Bone marrow (tissue), 2 donors: ENCODE measurements at places on chromosomes 7 and 10.

DNA sequence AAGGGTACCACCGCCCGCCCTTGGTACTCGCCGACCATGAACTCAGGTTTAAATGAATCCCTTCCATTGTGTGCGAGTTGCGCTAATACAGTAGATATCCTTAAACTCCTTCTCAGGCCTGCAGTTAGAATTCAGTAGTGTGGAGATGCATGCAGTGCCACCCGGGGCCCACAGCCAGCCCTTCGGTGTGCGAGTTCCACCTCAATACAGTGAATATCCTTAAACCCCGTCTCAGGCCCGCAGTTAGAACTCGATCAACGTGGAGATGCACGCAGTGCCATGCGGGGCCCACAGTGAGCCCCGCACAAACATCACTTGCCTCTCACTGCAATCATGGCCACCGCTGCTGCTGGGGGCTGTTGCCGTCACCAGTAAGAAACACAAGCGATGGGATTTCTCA, 261.9 kb downstream of the MAD1L1 start:
- DNase-seq: no peak

DNA sequence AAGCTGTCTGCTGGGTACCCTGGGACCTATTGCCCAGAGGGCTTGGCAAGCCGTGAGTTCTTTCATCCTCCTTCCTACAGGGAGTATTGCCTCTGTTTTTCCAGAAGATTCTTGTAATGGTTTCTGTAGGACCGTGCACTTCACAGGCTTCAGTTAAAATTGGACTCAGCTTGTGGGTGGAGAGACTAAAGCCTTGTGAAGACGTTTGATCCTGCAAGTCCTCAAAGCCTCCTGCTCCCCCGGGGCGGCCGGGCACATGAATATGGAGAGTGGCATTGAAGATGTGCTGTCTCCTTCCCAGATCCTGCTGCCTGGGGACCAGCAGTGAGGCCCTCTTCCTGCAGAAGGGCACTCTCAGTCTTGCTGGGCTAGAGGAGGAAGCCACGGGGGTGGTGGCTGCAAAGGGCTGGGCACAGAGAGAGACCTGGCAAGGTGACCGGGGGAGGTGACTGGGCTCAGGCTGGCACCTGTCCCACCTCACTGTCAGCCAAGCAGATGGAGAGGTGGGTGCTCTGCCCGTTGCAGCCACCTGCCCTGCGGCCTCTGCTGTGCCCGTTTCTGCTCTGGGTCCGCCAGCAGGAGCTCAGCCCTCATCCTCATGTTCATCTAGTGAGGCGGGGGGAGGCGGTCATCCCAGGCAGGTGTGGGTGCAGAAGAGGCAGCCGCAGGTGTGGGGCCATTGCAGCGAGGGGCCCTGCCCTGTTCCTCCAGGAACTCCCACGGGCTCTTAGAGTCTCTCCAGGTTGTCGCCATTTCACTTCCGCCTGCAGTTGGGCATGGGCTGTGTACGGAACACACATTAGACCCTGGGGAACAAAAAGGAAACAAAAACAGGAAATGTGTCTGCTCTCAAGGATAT, 55.7 kb downstream of the TMEM209 start:
- no peak for DNase-seq

DNA sequence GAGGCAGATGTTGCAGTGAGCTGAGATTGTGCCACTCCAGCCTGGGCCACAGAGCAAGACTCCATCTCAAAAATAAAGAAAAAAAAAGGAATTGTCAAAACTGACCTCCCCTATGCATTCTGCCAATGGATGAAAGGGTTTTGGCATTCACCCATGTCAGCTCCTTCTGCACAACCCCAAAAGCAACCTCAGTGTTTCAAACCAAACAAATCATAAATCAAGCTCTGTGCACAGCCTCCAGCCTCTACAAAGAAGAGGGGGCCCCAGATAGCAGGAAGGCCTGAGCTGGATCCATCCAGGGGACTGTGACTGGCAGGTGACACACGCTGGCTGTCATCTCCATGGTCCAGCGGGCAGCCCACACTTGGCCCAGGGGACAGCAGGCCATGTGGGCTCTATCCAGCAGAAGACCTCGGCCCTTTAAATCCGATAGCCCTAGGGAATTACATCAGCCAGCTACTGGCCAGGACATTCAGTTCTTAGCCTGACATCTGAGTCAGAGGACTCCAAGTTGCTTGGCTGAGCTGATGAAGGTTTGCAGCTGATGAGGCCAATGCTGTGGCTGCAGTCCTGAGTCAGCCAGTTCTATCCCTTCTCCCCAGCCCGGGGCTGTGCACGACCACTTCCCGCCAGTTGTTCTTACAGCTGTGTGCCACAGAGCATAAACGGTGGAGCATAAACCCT, 52.0 kb upstream of the FIGNL1 start:
- DNase-seq: no peak

GRCh38 chr7:135481598-135481979, 28.3 kb downstream of the CNOT4 start:
- no peak for DNase-seq

GRCh38 chr10:580778-581177, 108.7 kb downstream of the DIP2C start:
- DNase-seq: no peak

DNA sequence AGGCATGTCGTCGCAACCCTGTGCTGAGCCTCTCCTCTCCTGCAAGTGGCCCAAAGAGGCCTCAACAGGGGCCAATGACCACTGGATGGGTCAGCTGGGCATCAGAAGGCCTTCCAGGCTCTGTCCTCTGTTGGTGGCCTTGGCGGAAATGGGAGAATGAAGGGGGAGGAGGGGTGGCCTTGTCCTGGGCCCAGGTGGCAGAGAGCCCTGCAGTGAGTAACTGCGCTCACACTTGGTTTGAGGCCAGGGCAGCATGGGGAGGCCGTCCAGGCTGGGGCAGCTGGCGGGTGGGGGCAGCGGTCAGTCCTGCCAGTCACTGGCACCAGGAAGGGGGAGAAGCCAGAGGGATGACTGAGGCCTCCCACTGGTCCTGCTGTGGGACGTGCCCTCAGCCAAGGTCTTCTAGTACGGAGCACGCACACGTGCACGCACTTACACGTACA, 59.8 kb downstream of the LHPP start:
- no peak for DNase-seq

DNA sequence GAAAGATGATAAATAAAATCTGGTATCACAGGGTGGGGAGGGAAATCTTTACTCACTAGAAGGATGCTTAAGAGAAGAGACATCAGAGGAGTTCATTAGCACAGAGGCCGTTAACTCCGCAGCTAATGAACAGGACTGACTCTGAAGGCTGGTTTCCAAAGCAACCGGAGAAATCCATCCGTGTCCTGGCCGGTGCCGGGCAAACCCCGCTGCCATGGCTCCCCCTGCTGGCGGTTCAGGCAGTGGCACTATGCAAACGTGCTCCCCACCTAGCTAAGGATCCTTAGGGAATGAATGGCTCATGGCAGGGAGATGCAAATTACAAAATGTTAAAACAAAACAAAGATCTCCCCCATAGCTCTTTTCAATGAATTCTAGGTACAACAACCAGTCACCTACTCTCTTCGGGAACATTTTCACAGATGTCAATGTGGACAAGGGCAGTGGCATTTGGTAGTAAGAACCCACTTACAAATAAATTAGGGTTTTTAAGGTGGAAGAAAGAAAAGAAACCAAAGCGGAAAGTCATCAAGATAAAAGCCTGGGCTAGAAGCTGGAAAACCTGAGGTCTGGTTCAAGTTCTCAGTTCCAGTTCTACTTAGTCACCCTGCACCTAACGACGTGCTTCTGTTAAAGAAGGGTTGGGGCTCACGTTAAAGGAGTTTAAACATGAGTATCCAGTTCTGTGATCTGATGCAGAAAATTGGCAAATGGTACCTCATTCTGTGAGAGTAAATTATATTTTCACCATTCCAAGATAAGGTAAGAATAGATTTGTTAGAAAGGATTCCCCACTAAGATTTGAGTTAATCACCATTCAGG, 138.2 kb downstream of the SVIL start:
- peak; percentile 5 for DNase-seq

- peak; percentile 35 for DNase-seq
These were observed 54.8 kb downstream of the DAGLB start for GRCh38 chr7:6392712-6393666.

- no peak for DNase-seq
These were observed 29.6 kb downstream of the CASP7 start for GRCh38 chr10:113709221-113709838.

DNA sequence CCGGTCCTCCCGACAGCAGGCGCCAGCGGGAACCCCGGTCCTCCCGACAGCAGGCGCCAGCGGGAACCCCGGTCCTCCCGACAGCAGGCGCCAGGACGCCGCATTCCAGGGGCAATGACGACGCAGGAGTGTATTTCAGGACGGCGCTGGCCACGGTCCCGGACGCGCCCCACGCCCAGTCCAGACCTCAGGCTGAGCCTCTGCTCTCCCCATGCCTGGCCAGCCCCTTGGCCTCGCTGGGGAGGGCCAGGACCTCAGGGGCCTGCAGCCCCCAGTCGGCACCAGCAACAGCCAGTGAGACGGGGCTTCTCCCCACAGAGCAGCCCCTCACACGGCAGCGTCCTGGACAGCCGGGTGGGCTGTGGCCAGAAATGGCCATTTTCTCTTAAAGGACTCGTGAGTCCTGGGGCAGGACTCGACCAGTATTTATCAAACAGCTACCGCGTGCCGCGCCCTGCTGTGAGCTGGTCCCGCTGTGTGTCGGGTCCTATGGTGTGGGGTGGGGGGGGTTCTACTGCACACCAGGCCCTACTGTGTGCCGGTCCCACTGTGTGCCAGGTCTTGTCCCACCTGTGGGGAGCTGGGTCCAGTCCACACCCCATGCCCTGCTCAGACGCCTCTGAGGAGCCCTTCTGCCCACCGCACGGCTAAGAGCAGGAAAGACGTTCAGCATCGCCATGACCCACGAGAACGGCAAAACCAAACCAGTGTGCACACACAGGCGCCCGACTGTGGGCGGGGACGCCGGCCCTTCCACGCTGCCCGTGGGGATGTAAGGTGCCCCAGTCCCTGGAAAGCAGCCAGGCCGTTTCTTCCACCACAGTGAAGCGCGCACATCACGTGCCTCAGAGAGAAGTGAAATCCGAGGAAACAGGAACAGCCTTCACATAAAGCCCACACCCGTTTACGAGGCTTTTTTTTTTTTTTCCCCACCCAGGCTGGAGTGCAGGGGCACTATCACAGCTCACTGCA, 33.3 kb downstream of the GET4 start:
- peak; percentile 63 for DNase-seq

- DNase-seq: no peak
These were observed 127.5 kb downstream of the ABCA13 start for GRCh38 chr7:48298779-48299178.

DNA sequence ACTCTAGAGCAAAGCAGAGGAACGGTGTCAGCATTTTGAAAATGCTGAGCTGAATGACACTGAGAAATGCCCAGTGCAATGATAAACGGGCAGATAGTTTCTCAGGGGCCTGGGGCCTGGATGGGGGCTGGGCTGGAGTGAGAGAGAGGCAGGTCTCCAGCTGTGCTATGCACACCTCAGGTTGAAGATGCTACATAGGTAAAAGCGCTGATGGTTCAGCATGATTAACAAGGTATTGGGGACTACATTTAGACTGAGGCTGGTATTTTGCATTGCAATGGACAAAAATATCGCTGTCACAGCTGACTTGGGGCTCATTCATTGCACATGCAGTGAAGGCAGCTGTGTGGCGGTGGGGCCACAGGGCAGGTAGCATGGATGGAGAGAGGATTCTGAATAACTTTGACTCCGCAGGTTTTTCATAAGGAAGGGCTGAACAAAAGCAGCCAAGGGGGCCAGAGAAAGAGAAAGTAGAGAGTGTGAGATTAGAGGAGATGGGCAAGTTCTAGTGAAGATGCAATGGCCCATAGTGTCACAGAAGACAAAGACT, 290.8 kb upstream of the ZNF32 start:
- DNase-seq: no peak
